SK-N-SH (cell line): ENCODE measurements at places on chromosomes 2 and 18. TPM values are rescaled to one million over a fixed set of nuclear protein-coding genes. Genes with fewer than 3 reads are reported as not detected.

The FRZB gene
- 2.8 and 3.5 TPM in 2 replicates for polyA plus RNA-seq

The WNT10A gene
- polyA plus RNA-seq, result 0.02 TPM in 1 of 2 replicates, not detected in the other

The TDRD15 gene
- polyA plus RNA-seq, result not detected in 2 replicates

The MAP3K19 gene
- not detected in 2 replicates for polyA plus RNA-seq

The SMYD1 gene
- polyA plus RNA-seq, result 0.06 TPM in 1 of 2 replicates, not detected in the other

The MDH1B gene
- polyA plus RNA-seq, result 1.7 and 2.8 TPM in 2 replicates

The RNU2-63P gene
- polyA plus RNA-seq, result not detected in 2 replicates

The ITGAV gene
- polyA plus RNA-seq, result 24.3 and 35.1 TPM in 2 replicates

The ING5 gene
- 56.3 and 62.9 TPM in 2 replicates for polyA plus RNA-seq

The ARHGEF4 gene
- polyA plus RNA-seq, result 1.5 and 2.3 TPM in 2 replicates

The SP140 gene
- 0.71 and 0.75 TPM in 2 replicates for polyA plus RNA-seq

The C1QL2 gene
- not detected in 2 replicates for polyA plus RNA-seq

The PDE1A gene
- 0.08 and 0.10 TPM in 2 replicates for polyA plus RNA-seq

The CYP27A1 gene
- 0.18 and 0.54 TPM in 2 replicates for polyA plus RNA-seq

The AQP4 gene
- polyA plus RNA-seq, result not detected in 2 replicates

The TMEM178A gene
- 0.60 and 0.84 TPM in 2 replicates for polyA plus RNA-seq

The OR6B2 gene
- polyA plus RNA-seq, result not detected in 2 replicates
